ENCODE measurements at places on chromosomes 2 and 18. TPM values are rescaled to one million over a fixed set of nuclear protein-coding genes. Genes with fewer than 3 reads are reported as not detected.

LINC00305 gene
- not detected for total RNA-seq

LYG1 gene
- total RNA-seq = 0.30 TPM

EGR4 gene
- total RNA-seq = 0.44 TPM

DYTN gene
- total RNA-seq = not detected

CD207 gene
- total RNA-seq = not detected

KCNK3 gene
- not detected for total RNA-seq

C2orf68 gene
- 23.1 TPM for total RNA-seq

LRP2 gene
- 1.4 TPM for total RNA-seq

AP1S3 gene
- 10.5 TPM for total RNA-seq

LBH gene
- 89.2 TPM for total RNA-seq

MYL12A gene
- 321 TPM for total RNA-seq

STPG4 gene
- not detected for total RNA-seq

SERPINB8 gene
- 17.0 TPM for total RNA-seq

HRH4 gene
- total RNA-seq = not detected

CHAC2 gene
- total RNA-seq = 29.6 TPM

CSRNP3 gene
- not detected for total RNA-seq

GRCh38 chr18:2139691-2140090 is 431.6 kb downstream of the METTL4 start:
- H3K36me3 ChIP-seq = no peaks in the 10 kb centered on the region
- H3K27ac ChIP-seq = no peak overlapping the region
- no peak for DNase-seq

DNA sequence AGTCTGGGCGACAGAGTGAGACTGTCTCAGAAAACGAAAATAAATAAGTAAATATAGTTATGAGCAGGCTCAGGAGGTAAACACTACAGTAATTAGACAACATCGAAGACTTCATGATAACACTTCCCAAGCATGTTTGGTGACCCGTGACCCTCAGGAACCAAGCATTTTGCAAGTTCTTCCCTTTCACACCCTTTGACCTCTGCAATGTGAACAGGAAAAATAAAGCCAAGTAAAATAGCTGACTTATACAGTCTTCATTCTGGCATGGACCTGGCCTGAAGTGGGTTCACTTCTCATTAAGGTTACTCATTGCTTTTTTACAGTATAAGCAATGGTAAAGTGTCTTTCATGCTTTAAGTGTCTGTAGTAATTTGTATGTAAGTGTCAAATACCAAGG is 15.3 kb upstream of the TGIF1 start:
- H3K36me3 ChIP-seq = no peaks in the 10 kb centered on the region
- H3K4me3 ChIP-seq = no peak overlapping the region
- peaks cover 2% of the 10 kb centered on the region for H3K27me3 ChIP-seq
- no peak for DNase-seq
- H3K27ac ChIP-seq = no peak overlapping the region

GRCh38 chr2:241734467-241735208 is at the start of gene D2HGDH:
Gene D2HGDH (plus strand): TSS chr2:241734630. CDS start chr2:241735225, 595 bp downstream.
- peak within 1 kb of the TSS; percentile 81 for H3K27ac ChIP-seq
- peak within 1 kb of the TSS; percentile 84 for H3K4me3 ChIP-seq
- H3K36me3 ChIP-seq = peaks cover 27% of the 10 kb centered on the region
- peak; percentile 94 for DNase-seq

GRCh38 chr18:21257386-21257785 is 15.4 kb downstream of the GREB1L start:
- DNase-seq = no peak
- H3K36me3 ChIP-seq = no peaks in the 10 kb centered on the region
- H3K27me3 ChIP-seq = peaks cover 7% of the 10 kb centered on the region
- no peak overlapping the region for H3K4me3 ChIP-seq
- H3K27ac ChIP-seq = no peak overlapping the region

DNA sequence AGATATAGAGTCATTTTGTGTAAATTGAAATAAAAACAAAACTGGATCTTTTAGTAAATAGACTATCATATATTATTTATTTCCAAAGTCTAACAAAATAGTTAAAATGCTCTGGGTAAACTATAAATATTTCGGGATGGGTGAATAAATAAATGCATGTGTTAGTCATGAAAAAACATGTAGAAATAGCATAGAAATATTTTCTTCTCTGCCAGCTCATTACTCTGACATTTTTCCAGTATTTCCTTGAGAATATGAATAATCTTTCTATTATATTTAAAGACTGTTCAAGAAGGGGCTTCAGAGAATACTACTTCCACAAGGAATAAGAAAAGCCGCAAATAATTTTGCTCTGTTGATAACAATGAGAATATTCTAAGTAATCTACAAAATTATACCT is 880.4 kb downstream of the TRIB2 start:
- no peak overlapping the region for H3K27ac ChIP-seq
- H3K36me3 ChIP-seq = no peaks in the 10 kb centered on the region
- no peaks in the 10 kb centered on the region for H3K27me3 ChIP-seq
- H3K4me3 ChIP-seq = no peak overlapping the region

- no peak overlapping the region for H3K4me3 ChIP-seq
- H3K27ac ChIP-seq = no peak overlapping the region
- peaks cover 30% of the 10 kb centered on the region for H3K36me3 ChIP-seq
- peaks cover 32% of the 10 kb centered on the region for H3K4me1 ChIP-seq
- H3K27me3 ChIP-seq = no peaks in the 10 kb centered on the region
- no peak for DNase-seq
Measured at GRCh38 chr18:41966943-41967342, 11.9 kb downstream of the PIK3C3 start.

DNA sequence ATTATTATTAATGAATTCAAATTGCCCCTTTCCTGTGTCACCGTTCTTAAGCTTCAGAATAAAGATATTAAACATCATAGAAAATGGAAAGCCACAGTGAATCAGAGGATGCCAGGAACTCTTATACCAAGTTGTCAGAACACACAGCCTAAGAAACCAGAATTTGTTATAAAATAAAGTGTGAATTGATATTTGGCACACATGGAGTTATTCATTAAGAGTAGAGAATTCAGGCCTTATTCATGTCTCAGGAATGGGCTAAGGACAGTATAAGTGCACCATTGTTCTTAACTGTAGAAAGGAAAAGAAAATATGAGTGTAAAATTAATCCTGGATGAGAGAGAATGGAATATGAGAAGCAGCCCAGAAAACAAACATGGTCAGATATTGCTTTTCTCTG is 86.7 kb upstream of the ATP8B1 start:
- DNase-seq = no peak
- H3K4me3 ChIP-seq = no peak overlapping the region
- peaks cover 3% of the 10 kb centered on the region for H3K4me1 ChIP-seq
- no peak overlapping the region for H3K27ac ChIP-seq

- H3K27ac ChIP-seq = no peak overlapping the region
- H3K36me3 ChIP-seq = no peaks in the 10 kb centered on the region
Measured at GRCh38 chr2:157107877-157108276, 149.6 kb upstream of the GALNT5 start.

DNA sequence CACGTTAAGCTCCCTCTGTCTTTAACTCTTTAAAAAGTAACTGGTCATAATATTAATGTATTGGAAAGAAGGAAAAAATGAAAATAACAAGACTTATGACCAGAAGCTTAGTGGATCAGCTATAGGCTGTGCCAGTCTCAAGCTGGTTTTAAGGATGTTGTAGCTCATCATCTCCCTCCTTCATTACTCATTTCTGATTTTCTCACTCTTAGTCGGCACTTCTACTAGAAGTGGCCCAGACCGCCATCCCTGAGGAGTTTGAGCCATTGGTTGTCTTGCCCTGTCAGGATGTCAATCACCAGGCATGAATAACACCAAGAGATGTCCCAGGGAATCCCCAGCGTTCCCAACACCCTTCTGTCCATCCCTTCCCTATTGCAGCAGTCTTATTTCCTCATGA is 151.5 kb downstream of the ASXL3 start:
- no peak for DNase-seq
- H3K4me3 ChIP-seq = no peak overlapping the region
- no peak overlapping the region for H3K27ac ChIP-seq

GRCh38 chr2:179715196-179715595 is 146.2 kb downstream of the ZNF385B start:
- no peaks in the 10 kb centered on the region for H3K36me3 ChIP-seq
- peaks cover 6% of the 10 kb centered on the region for H3K27me3 ChIP-seq
- no peaks in the 10 kb centered on the region for H3K4me1 ChIP-seq

DNA sequence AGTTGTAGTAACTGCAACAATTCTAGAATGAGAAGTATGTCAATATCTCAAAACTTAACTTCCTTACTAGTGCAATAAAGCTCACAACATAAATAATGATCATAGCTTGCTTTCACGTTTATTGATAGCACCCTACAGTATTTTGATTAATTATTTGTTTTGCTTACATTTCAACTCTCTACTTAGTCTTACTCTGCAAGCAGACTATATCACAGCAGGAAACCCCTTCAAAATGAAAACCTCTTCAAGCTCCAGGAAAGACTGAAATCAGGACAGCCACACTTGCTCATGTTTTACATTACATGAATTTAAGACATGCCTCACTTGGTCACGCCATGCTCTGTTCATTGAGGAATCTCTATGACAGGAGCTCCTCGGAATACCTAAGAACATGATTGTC is 3.3 kb downstream of the OLA1 start:
- no peak overlapping the region for H3K27ac ChIP-seq
- H3K27me3 ChIP-seq = no peaks in the 10 kb centered on the region
- peaks cover 30% of the 10 kb centered on the region for H3K4me1 ChIP-seq
- peaks cover 55% of the 10 kb centered on the region for H3K36me3 ChIP-seq
- no peak for DNase-seq

DNA sequence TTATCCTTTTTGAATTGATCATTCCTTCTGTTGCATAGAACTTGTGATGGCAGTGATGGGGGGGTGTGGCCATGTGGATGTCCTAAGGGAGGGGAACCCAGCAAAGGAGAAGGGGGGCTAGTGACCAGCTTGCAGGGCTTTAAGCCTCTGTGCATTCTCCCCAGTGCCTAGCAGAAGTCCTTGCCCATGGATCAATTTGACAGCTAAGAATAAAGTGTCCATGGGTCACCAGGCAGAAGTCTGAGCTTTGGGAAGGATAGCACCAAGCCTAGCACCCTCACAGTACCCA is 39.6 kb upstream of the FAM136A start:
- peaks cover 2% of the 10 kb centered on the region for H3K4me1 ChIP-seq
- no peak overlapping the region for H3K4me3 ChIP-seq
- H3K36me3 ChIP-seq = no peaks in the 10 kb centered on the region
- H3K27me3 ChIP-seq = no peaks in the 10 kb centered on the region

GRCh38 chr18:44589693-44590355 is 90.9 kb upstream of the SETBP1 start:
- H3K4me1 ChIP-seq = no peaks in the 10 kb centered on the region
- H3K27ac ChIP-seq = no peak overlapping the region
- no peak overlapping the region for H3K4me3 ChIP-seq
- no peak for DNase-seq

DNA sequence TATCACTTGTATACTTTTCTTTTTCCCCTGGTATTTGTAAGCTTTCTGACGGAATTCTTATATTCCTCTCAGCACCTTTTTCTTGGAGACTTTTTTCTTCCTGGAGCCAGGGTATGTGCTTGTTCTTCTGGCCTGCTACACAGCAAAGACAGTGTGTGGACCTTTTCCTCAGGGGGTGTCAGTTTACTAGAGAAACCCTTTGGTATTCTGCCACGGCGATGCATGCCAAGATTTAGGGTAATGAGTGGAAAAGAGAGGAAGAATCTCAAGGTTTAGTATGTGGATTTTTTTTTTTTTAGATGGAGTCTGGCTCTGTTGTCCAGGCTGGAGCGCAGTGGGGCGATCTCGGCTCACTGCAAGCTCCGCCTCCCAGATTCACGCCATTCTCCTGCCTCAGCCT is 152.2 kb downstream of the PHLPP1 start:
- H3K36me3 ChIP-seq = peaks cover 6% of the 10 kb centered on the region
- peaks cover 21% of the 10 kb centered on the region for H3K4me1 ChIP-seq
- H3K27ac ChIP-seq = no peak overlapping the region
- no peaks in the 10 kb centered on the region for H3K27me3 ChIP-seq
- H3K4me3 ChIP-seq = no peak overlapping the region
- DNase-seq = no peak

- no peak overlapping the region for H3K27ac ChIP-seq
- H3K4me3 ChIP-seq = no peak overlapping the region
- H3K36me3 ChIP-seq = no peaks in the 10 kb centered on the region
- no peak for DNase-seq
Measured at GRCh38 chr2:150282771-150283371, 204.6 kb downstream of the RND3 start.

GRCh38 chr2:58512878-58513277 is 271.8 kb upstream of the FANCL start:
- H3K4me3 ChIP-seq = no peak overlapping the region
- H3K27me3 ChIP-seq = no peaks in the 10 kb centered on the region
- H3K4me1 ChIP-seq = no peaks in the 10 kb centered on the region
- no peak overlapping the region for H3K27ac ChIP-seq

DNA sequence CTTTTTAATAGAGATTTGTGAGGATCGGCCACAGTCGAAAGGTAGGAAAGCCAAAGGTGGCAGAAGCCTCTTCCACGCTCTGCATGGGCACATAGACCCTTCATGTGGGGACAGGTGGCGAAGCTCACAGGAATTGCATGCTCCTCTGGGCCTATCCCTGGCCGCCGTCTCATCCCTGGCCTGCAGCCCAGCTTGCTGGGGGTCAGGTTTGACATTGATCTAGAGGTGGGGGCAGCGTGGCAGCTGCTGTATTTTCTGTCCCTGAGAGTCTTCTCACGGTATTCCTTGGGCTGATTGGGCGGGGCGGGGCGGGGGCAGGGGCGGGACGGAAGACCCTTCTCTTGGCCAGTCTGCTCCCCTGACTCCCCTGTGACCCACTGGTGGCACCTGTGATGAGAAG is 48.9 kb downstream of the STK25 start:
- no peaks in the 10 kb centered on the region for H3K36me3 ChIP-seq
- no peak overlapping the region for H3K27ac ChIP-seq
- H3K27me3 ChIP-seq = peaks cover 15% of the 10 kb centered on the region
- no peak overlapping the region for H3K4me3 ChIP-seq
- H3K4me1 ChIP-seq = no peaks in the 10 kb centered on the region

GRCh38 chr2:240640939-240641338 is 15.7 kb downstream of the GPR35 start:
- no peaks in the 10 kb centered on the region for H3K27me3 ChIP-seq
- no peaks in the 10 kb centered on the region for H3K36me3 ChIP-seq
- H3K4me1 ChIP-seq = peaks cover under 1% of the 10 kb centered on the region
- H3K27ac ChIP-seq = no peak overlapping the region

GRCh38 chr18:64717026-64717425 is 568.1 kb upstream of the LINC00305 start:
- no peak for DNase-seq
- H3K4me1 ChIP-seq = no peaks in the 10 kb centered on the region
- no peaks in the 10 kb centered on the region for H3K36me3 ChIP-seq
- H3K27me3 ChIP-seq = no peaks in the 10 kb centered on the region
- H3K4me3 ChIP-seq = no peak overlapping the region

DNA sequence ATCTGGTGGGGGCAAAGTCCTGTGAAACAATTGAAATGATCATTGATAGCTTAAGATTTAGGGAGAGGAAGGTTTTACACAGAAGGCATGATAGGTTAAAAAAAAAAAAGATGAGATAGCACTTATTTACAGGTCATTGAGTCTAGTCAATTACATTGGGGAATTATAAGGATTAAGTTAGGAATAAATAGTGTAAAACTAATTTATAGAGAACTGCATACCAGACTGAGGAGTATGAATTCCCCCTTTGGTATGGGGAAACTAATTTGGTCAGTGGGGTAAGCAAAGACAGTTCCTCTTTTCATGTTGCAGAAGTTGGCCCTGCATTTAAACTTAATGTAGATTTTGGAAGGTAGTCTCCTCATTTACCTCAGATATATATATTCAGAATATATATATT is 10.8 kb downstream of the GLS start:
- no peaks in the 10 kb centered on the region for H3K27me3 ChIP-seq
- H3K4me1 ChIP-seq = peaks cover 66% of the 10 kb centered on the region
- H3K27ac ChIP-seq = peak overlapping the region; percentile 60
- H3K4me3 ChIP-seq = no peak overlapping the region

GRCh38 chr2:238497610-238498005 is 70.9 kb downstream of the ASB1 start:
- H3K27me3 ChIP-seq = no peaks in the 10 kb centered on the region
- DNase-seq = no peak
- peaks cover 26% of the 10 kb centered on the region for H3K4me1 ChIP-seq
- H3K4me3 ChIP-seq = no peak overlapping the region

All from activated naive CD8-positive, alpha-beta T cell treated with anti-CD3 and anti-CD28 coated beads for 36 hours (primary cell).